ENCODE measurements at places on chromosomes 4 and X.

- DNase-seq, result no peak
These were observed 291.0 kb downstream of the LDB2 start for GRCh38 chr4:16607241-16608066.

GRCh38 chr4:88143504-88143903 lies 14.9 kb downstream of the ABCG2 start:
- no peak for DNase-seq

GRCh38 chr4:152579107-152579764 lies 43.3 kb upstream of the FBXW7 start:
- DNase-seq, result no peak

DNA sequence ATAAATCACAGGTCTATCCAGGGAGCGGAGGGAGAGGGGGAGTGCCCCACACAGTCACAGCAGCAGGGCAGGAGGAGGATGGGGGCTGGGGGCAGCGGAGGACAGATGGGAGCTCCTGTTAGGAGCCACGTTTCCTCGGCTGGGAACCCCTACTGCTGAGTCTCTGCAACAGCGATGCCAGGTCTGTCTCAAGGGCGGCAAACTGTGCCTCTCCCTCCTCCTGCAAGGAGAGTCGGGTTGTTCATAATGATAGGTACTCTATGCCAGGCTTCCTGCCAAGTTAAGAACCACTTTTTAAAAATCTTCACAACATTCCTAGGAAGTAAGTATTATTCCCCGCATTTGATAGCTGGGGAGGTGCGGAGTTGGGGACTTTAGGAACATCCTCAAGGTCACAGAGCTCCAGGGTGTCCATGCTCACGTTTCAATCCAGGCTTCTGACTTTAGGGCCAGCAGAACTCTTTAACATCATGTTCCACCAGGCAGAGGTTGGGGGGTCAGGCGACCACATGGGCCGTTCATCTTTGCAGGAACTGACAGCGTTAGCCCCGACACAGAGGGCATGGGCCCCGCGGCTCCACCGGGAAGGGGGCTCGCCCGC lies 98.3 kb upstream of the MAML3 start:
- no peak for DNase-seq

All from cerebellar nuclear complex (tissue), 1 donor.